H54 (cell line): ENCODE measurements at places on chromosomes 7 and 10.

DNA sequence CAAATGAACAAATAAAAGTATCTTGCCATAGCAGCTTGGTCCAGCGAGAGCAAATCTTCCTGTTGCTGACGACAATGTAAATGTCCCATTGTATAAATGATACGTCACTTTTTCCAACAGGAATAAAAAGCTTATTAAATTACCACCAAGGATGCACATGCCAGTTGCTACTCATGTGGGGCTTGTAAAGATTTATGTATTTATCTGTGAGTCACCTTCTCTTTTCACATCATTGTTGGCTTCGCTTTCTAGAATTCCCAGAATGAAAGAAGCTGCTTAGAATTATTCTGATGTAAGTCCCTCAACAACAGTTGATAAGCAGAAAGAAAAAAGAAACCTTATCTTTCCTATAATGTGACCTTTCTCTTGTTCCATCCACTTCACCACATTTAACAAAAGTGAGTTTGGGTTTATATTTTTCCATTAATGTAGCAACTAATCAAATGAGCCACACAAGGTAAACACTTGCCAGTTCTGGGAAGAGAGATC is 22.4 kb downstream of the DNAJC12 start:
- no peak for DNase-seq

GRCh38 chr10:102113956-102114857 is 6.0 kb downstream of the LDB1 start:
- DNase-seq, result no peak

DNA sequence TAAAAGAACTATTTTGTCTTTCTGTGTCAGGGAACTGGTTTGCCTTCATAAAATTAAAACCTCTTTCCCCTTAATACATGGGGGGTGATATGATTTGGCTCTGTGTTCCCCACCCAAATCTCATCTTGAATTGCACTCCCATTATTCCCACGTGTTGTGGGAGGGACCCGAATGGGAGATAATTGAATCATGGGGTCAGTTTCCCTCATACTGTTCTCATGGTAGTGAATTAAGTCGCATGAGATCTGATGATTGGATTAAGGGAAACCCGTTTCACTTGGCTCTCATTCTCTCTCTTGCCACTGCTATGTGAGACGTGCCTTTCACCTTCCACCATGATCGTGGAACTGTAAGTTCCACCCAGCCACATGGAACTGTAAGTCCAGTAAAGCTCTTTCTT is 142.1 kb downstream of the VTI1A start:
- no peak for DNase-seq

DNA sequence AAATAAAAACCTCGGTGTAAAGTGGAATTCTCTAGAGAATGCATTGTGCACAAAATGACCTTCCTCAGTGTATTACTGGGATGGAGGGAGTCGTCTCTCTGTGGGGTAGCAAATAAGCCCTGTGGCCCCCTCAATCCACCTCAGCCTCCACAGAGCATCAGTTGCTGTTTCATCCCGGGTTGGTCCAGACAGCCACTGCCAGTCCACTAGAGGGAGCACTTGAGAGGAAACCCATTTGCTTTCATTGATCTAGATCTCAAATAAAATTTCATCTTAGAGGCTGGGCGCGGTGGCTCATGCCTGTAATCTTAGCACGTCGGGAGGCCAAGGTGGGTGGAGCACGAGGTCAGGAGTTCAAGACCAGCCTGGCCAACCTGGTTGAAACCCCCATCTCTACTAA is 1128.7 kb downstream of the CNTNAP2 start:
- peak; percentile 8 for DNase-seq

- no peak for DNase-seq
Observed at GRCh38 chr7:18803923-18804322, 308.4 kb downstream of the HDAC9 start.

DNA sequence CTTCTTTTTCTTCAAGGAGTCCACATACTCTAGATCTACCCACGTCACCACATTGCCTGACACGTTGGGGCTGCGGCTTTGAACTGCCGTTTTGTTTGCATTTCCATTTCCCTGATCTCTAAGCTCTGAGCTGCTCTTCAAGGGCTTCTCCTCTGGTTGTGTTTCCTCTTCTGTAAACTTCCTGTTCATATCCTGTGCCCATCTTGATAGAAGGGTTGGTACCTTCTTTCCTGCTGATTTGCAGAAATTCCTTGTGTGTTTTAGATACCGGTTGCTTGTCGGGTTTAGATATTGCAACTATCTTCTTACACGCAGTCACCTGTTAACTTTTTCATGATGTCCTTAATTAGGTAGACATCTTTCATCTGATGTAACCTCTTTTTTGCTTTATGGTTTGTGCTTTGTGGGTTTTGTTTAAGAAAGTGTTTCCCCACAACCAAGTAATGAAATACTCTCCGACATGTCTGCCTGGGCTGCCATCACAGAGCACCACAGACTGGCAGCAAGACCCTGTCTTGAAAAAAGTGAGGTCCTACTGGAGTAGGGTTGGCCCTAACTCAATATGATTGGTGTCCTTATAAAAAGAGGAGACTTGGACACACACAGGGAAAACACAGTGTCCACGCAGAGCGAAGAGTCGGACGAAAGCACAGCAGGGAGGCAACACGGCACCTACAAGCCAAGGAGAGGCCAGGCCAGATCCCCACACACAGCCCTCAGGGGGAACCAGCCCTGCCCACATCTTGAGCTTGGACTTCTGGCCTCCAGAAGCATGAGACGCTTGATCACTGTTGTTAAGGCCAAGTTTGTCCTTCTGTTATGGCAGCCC is 99.1 kb upstream of the PDGFA start:
- no peak for DNase-seq

- no peak for DNase-seq
Observed at GRCh38 chr7:25235471-25235870, 7.2 kb upstream of the NPVF start.

DNA sequence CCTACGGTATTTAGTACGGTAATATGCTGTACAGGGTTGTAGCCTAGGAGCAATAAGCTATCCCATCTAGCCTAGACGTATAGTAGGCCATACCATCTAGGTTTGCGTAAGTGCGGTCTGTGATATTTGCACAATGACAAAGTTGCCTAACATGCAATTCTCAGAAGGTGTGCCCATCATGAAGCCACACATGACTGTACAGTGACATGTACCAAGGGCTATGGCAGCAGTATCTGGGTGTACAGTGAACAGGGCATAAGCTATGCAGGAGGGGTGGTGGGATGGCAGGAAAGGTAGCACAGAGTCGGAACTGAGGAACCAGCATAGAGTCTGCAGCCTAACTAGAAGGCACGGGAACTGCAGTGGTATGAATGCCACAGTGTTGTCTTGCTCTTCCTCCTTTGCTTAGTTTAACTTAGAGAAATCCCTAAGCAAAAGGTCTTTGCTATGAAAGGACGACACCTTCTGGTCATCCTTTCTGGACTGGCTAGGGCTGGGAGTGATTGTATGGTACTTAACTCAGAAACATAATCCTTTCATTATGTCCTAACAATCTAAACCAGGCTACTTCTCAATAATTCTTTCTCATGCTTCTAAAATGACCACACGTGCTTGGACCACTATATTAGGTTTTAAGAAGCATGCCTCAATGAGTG is 93.5 kb downstream of the DYNC1I1 start:
- no peak for DNase-seq

DNA sequence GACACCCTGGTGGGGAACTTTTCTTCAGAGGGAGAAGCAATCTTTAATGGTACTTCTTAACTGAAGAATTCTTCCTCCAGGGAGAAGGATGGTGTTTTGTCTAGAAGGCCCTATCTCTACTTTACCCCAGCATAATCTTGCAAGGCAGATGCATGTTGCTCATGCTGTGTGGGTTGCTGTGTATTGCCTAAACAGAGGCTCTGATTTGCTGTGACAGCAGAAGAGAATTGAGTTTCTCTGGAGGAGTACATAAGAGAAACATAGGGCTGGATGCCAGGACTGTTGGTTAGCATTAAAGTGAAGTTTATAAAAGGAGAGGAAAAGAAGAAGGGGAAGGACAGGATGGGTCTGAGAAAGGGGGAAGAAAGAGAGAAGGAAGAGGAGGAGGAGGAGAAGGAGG is 248.1 kb upstream of the HPS1 start:
- DNase-seq, result no peak
